ENCODE measurements at places on chromosomes 7 and 10. TPM values are rescaled to one million over a fixed set of nuclear protein-coding genes. Genes with fewer than 3 reads are reported as not detected.
A peak's percentile ranks its signal among the peaks of the same experiment; 100 is the strongest.

GRCh38 chr10:78981257-78981969 lies 87.4 kb upstream of the ZMIZ1 start:
- no peak for DNase-seq

DNA sequence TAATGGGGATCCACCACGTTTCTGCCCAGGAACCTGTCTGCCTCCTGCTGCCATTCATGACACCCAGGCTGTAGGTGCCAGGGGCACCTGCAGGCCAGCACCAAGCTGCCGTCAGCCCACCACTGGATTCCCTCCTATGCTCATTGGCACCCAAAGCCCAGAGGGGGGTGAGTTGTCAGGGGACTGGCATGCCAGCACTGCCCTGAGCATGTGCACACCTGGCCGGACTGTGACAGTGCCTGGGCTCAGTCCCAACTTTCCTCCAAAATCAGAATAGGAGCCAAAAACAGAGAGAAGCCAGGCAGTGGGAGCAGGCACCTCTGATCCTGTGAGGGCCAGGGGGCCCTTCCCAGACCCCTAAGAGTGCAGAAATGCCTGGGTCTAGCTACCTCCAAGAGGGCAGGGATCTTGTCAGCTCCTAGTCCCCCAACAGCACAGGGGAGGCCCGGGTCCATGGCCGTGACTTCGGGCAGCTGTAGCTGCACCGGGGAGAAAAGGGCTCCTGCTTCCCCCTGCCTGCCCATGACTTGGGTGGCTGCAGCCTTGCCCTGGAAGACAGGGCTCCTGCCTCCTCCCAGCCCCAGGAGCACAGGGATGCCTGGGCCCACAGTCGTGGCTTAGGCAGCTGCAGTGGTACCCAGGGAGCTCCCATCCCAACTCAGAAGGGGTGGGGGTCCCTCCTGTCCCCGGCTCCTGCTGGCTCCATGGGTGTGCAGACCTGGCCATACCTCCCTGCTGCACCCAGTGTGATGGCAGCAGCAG lies 249.8 kb upstream of the DKK1 start:
- DNase-seq = peak; percentile 31

DNA sequence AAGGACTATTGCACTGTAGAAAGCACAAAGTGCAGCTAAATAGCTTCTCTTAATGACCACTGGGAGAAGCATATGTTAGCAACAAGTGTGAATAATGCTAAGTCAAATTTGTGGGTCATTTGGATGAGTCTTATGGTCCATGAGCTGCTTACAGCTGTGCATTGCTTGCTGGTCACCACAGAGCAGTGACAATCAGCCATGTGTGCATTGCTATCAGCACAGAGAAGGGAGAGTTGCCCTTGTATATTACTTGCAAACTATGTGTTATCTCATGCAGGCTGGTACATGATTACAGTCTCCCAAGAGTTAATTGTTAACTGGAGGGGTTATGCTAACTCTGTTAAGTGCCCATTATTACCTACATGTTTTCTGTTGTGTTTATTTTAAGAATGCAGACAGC lies 25.7 kb downstream of the MRPS33 start:
- DNase-seq = no peak

TWIST1 gene
- 1.4 TPM for total RNA-seq

GRCh38 chr10:104021246-104021645 lies 54.3 kb downstream of the SLK start:
- no peak for DNase-seq

RBP4 gene
- total RNA-seq = 4.9 TPM

TFR2 gene
- total RNA-seq = 0.13 TPM

- no peak for DNase-seq
Observed at GRCh38 chr7:92973293-92973731, 136.9 kb upstream of the CDK6 start.

- no peak for DNase-seq
Observed at GRCh38 chr7:101650579-101651081, 21.5 kb upstream of the MYL10 start.

GRCh38 chr10:98168147-98168546 lies 33.7 kb downstream of the R3HCC1L start:
- no peak for DNase-seq

GRCh38 chr10:47022311-47023131 lies 111.3 kb downstream of the PTPN20 start:
- no peak for DNase-seq

DNA sequence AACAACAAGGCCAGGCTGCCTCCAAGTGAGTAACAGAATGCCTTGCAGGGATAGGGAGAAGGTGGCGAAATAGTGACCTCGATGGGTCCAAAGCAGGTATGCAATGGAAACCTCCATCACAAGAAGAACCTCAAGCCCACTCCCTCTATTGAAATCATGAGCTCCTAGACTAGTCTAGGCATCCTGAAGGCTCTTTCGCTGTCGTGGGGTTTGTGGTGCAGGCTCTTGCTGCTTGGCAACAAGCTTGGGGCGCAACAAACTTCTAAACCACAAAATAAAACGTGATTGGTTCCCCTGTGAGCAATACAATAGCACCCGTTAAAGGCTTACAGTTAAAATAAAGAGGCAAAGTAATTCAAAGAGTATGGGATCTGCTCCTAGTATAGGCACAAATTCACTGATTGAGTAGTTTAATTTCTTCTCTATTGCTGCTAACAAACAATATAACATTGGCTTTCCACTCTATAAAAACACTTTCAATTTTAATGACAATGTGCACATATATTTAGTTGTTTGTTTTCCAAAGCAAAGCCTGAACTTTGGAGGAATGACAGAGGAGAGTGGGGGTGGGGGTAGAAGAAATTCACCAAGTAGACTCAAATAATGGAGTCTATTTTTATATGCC lies 64.1 kb downstream of the C10orf67 start:
- no peak for DNase-seq

DNA sequence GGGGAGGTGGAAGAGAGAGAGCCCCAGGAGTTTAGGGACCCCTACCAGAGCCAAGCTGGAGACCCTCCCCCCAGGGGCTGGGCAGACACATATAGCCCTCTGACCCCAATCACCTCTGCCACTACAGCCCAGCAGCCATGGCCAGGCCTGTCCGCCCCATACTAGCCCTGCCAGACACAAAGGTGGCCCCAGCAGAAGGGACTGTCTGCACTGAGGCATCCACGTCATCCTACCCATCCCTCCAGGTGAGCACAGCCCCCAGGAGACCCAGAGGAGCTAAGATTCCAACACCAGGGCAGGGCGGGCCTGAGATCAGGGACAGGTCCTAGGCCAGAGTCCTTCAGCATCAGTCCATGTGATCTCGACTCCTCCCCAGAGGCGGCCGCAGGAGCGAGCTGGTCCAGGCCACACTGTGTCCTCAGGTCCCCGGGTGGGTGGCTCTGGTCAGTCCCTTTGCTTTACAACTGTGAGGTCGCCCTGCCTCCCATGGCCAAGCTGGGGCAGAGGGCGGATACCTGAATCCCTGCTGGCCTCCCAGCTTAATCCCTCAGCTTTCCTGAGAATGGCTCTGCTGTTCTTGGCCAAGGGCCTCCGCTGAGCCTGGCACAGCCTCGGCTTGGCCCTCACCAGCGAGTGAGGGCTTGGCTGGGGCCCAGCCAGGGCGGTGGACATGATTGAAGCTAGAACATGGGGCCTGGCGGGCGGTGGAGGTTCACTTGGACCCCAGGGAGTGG lies 14.3 kb upstream of the ELN start:
- peak; percentile 78 for DNase-seq

- no peak for DNase-seq
Observed at GRCh38 chr10:82319562-82319961, 444.6 kb downstream of the NRG3 start.

DNA sequence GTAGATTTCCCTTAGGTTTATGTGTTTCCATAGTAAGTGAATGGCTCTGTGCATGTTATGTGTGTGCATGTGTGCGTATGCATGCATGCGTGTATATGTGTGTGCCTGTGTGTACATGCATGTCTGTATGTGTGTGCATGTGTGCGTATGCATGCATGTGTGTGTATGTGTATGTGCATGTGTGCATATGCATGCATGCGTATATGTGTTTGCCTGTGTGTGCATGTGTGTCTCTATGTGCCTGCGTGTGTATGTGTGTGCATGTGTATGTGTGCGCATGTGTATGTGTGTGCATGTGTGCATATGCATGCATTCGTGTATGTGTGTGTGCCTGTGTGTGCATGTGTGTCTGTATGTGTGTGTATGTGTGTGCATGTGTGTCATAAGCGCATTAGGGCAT lies 98.8 kb upstream of the AGBL3 start:
- DNase-seq = no peak

DNA sequence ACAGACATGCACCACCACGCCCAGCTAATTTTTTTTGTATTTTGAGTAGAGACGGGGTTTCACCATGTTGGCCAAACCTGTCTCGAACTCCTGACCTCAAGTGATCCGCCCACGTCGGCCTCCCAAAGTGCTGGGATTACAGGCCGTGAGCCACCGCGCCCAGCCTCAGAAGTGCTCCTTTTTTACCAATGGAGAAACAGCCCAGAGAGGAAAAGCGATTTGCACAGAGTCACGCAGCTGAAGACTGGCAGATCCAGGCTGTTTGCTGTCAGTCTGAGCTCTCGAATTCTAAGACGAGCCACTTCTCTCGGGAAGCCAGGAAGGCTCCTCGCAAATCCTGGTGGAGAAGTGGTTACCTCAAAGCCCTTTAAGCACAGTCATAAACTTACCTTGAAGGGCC lies 57.4 kb upstream of the SDK1 start:
- DNase-seq = no peak

DNA sequence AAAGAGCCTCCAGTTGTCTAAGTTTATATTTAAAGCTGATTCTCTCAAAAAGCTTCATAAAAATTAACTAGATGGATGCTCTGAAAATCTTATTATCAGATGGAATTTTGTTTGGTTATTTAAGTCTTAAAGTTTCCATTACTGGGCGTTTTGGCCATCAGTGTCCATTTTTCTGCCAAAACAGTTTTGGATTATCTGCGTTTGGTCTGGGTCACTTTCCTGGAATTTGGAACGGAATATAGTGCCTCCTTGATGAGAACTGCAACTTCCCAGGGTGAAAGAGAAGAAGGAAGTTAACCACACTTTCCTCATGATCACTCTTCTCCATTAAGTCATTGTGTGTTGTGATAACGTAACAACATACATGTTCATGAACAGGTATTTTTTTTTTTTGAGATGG lies 764.9 kb upstream of the AUTS2 start:
- DNase-seq = no peak

GRCh38 chr10:75461672-75462649 lies 30.5 kb downstream of the LRMDA start:
- DNase-seq = no peak

- no peak for DNase-seq
Observed at GRCh38 chr7:25752967-25753791, 398.8 kb upstream of the NFE2L3 start.

DNA sequence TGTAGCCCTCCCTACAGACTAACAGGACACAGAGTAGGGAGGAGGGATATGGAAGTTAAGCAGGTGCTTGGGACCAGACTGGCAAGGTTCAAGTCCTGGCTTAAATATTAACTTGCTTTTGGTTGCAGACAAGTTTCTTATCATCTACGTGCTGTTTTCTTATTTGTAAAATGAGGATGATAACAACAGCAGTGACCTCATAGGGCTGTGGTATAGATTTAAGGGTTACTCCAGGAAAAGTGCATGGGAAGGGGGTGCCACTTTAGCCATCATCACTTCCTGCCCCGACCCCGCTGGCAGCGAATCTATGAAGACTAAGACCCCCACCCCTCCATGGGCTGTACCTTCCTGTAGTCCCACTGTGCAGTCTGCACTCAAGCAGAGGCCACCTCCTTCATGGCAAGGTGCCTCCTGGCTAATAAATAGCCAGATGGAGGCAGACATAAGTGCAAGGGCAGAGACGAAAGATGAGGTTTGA lies 250.2 kb downstream of the COBL start:
- no peak for DNase-seq

FXYD4 gene
- total RNA-seq = not detected

STAG3 gene
- total RNA-seq = 0.94 TPM

DNA sequence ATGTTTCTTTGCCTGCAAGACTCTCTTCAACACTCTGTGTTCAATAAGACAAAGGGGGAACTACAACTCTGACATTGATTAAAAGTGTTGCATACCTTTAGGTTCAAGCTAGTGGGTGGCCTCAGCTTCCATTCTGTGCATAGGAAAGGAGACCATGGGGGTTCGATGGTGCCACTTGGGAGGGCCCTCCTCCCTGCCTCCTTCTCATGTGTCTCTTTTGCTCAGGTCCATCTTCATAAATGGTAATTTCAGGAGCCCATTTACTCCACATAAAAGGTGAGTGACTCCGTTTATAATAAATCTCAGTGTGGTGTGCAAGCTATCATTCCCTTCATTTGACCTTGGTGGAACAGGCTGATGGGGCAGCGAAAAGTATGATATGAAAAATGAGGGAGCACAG lies 285.1 kb downstream of the LRMDA start:
- DNase-seq = no peak

NPC1L1 gene
- total RNA-seq = 0.13 TPM

GRCh38 chr7:155865830-155866525 lies 53.7 kb upstream of the SHH start:
- DNase-seq = no peak

GRCh38 chr10:101216207-101217043 lies 12.8 kb downstream of the LBX1 start:
- no peak for DNase-seq

GRCh38 chr7:41861642-41862041 lies 158.8 kb upstream of the INHBA start:
- DNase-seq = no peak

DNA sequence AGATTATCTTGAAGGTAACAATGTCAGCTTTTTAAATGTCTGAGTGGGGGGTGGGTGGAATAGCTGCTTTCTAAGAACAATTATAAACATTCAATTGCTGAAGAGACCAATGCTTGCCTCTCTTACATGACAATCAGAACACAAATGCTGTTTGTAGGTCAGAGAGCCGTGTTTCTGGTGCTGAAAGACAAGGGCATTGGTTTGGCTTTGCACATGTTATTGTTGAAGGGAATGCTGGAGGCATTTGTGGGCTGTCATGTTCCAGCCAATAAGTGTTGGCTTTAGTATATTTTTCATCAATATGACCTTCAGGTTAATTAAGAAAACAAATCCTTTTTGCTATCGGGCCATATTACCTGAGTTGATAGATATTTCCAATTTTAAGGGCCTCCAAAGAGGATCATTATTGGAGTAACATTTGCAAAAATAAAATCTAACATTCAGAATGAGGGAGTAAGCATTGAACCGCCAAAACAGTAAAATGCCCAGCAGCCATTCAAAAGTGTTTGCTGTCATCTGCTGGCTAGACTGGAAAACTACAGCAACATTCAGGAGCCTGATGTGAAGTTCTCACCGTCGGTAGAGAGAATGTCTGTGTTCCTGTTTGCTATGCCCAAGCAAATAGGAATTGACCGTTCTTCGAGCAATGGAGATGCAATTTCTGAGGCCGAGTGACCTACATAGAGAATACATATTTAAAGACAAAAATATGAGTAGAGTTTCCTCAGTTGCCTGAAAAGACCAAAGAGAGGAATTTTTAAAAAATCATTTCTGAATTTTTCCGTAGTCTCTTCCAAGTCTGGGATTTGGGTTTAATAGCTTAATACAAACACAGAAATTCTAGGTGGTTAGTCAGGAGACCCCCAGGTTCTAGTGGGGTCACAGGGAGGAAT lies 118.9 kb downstream of the APBB1IP start:
- DNase-seq = no peak
